ENCODE measurements at places on chromosomes 13 and 19.

- no peak for DNase-seq
Measured at GRCh38 chr19:17872251-17873001, 681 bp downstream of the SLC5A5 start.

DNA sequence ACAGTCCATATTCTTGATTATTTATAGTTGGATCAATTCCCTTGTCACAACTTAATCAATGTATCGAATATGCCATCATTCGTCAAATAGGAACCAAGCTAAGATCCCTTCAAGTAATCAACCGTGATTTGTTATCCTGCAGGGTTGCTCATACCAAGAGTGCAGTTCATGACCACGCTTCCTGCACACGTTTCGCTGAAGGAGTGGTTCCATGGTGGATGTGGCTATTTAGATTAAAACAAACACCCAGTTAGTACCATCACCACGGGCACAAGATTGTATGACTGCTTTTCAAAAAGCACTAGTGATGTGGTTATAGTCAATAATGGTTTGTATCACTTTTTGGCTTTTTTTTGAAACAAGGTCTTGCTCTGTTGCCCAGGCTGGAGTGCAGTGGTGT is 41.1 kb upstream of the CCNE1 start:
- no peak for DNase-seq

GRCh38 chr19:42397263-42398166 is 7.4 kb upstream of the CNFN start:
- DNase-seq = no peak

GRCh38 chr19:47601180-47601904 is 7.6 kb upstream of the BICRA start:
- no peak for DNase-seq

GRCh38 chr13:35727881-35728280 is 251.4 kb upstream of the MAB21L1 start:
- no peak for DNase-seq

DNA sequence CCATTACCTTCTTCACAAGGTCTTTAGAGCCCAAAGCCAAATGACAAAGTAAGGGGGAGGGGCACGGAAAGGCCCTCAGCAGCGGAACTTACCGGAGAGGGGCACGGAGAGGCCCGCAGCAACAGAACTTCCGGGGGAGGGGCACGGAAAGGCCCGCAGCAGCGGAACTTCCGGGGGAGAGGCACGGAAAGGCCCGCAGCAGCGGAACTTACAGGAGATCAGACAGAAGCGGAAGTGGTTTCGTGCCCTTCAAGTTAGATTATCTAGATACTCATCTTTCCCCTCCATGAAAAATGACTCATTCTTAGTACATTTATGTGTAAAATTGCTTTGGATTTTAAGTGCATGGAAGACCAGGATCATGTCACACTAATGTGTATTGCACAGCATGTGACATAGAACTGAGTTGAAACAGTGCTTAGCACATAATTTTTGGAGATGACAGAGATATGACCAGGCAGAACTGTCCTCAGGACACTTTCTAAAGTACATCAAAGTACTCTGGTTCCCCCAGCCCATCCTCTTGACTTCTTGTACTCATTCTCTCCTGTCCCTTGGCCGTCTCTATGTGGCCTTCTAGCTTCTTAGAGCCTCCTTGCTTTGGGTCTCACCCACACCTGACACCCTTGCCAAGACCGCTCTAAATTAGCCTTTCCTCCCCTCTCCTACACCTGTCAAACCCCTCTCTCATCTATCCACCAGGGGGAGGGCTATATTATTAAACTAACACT is 25.7 kb upstream of the TPTE2 start:
- DNase-seq = no peak

GRCh38 chr19:38172001-38172400 is 52.0 kb downstream of the DPF1 start:
- DNase-seq = no peak

GRCh38 chr13:107360010-107360409 is 792.1 kb upstream of the ARGLU1 start:
- no peak for DNase-seq

DNA sequence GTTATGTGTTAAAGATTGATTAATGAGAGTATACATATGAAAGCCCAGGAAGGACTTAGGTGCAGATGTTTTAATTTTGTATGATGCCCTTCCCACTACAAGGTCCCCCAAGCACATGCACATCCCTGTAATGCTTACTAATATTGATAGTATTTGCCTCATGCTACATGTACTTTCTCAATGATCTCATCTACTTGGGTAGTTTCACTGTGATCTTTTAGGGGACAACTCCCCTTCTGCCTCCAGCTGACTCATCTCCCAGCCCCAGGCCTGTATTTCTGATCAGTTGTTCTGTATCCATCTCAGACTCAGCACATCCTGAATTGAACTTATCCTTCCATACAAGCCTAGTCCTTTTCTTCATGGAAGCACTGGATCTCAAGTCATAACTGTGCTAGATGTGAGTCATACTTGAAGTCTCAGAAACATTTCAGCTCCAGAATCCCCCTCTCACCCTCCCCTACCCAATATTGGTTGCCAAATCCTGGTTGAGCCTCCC is 49.4 kb upstream of the INTS6 start:
- DNase-seq = no peak

DNA sequence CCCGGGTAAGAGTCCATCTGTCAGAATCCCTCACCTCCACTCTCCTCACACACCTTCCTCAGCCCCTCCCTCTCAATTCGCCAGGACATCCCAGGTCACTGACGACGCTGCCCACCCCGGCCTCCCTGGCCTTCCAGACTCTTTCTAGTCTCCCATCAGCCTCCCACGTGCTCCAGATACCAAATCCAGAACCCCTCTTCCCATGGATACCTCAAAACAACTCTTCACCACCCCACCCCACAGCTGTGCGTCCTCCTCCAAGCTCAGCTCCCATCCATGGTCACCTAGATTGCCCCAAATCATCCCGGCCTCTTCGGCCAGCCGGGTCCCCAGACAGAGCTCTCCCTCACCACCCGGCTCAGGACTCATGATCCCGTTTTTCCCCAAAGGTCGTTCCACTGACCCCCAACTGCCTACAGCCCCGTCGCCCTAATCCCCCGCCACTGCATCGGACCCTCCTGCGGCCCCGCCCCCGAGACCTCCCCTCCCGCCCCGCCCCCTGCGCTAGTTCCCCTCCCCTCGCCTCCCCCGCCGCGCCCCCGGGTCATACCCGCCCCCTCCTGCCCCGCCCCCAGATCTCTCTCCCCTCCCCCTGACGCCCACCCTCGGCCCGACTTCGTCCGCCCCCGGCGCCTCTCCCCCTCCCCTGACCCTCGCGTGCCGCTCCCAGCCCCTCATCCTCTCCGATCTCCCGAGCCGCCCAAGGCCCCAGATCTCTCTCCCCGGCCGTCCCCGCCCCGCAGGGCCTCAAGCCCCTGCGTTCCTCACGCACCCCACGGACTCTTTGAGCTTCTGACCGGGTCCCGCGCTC is 546 bp downstream of the UBXN6 start:
- DNase-seq = peak; percentile 22

- no peak for DNase-seq
Measured at GRCh38 chr13:75796825-75797224, 160.7 kb downstream of the LMO7 start.

GRCh38 chr13:61024046-61024445 is 391.6 kb downstream of the PCDH20 start:
- DNase-seq = no peak

DNA sequence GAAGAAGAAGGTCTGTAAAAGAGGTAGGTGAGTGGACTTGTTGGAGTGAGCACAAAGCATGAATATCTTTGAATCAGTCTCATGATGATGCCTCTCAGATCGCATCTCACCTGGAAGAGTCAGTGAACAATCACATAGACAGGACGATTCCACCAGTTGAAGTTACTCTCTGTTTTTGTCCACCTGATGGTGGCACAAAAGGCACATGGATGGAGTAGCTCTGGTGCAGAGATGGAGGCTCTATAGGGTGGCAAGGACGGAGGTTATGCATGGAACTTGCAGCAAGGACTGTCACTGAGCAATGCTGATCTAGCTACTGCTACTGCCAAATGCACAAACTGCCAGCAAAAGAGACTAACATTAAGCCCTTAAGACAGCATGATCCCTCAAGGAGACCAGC is 10.3 kb upstream of the MYCBP2 start:
- no peak for DNase-seq

DNA sequence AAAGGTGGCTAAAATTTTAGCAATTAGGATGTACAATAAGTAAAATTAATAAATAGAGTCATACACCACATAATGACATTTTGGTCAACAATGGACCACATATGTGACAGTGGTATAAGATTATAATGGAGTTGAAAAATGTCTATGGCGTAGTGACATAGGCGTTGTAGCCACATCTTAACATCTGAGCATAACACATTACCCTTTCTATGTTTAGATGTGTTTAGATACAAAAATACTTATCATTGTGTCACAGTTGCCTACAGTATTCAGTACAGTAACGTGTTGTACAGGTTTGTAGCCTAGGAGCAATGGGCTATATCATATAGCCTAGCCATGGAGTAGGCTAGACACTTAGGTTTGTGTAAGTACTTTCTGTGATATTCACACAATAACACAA is 111.2 kb downstream of the LRCH1 start:
- no peak for DNase-seq

DNA sequence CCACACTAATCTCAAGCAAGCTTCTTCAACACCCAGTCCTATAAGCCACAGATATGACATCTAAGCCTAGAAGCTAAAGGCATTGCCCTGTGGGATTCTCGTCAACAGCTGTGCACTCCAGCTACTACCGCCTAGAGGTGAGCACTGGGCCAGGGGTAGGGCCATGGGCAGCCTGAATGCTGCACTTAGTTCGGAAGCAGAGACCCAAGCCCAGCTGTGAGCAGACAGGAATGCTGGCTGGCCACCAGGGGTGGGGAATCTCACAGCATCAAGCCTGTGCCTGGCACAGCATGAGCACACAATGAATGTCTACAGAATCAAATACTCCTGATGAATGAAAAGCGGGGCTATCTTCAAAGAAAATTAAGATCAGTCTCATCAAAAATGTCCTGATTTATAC is 167.5 kb upstream of the UBL3 start:
- DNase-seq = no peak

GRCh38 chr19:35484252-35485036 is 5.8 kb downstream of the KRTDAP start:
- DNase-seq = no peak

GRCh38 chr19:1163283-1163933 is 10.7 kb downstream of the SBNO2 start:
- DNase-seq = no peak
